ENCODE measurements at places on chromosomes 2 and 18. TPM values are rescaled to one million over a fixed set of nuclear protein-coding genes. Genes with fewer than 3 reads are reported as not detected.

DNA sequence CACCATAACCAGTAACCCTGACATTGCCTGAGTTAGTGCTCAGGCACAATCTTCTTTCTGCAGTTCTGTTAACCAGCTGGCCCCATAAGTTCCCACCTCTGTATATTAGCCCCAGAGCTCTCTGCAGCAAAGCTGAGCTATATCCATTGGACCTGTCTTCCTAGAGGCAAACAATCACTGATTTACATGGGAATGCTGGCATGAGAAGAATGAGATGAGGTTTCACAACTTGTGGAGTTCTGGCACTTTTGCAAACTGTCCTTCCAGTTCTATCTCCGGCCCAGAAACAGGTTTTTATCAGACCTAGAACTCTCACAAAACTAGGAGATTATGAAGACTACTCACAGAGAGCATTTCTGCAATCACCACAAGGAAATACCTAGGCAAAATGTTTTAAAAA, 7.9 kb upstream of the CCBE1 start:
- no peak for DNase-seq

- no peak for DNase-seq
Observed at GRCh38 chr2:71831193-71831577, 316.5 kb downstream of the CYP26B1 start.

- DNase-seq, result no peak
Observed at GRCh38 chr2:18106841-18107240, 228.4 kb downstream of the KCNS3 start.

- DNase-seq, result no peak
Observed at GRCh38 chr2:204228169-204228886, 291.8 kb downstream of the ICOS start.

- no peak for DNase-seq
Observed at GRCh38 chr2:196390243-196391148, 219.1 kb upstream of the STK17B start.

Gene COLEC12
- total RNA-seq, result 20.5 TPM

GRCh38 chr2:181022652-181023051, 42.2 kb downstream of the UBE2E3 start:
- DNase-seq, result no peak

Gene TNFRSF11A
- total RNA-seq, result 2.1 TPM
